ENCODE measurements at places on chromosomes 16 and 17. TPM values are rescaled to one million over a fixed set of nuclear protein-coding genes. Genes with fewer than 3 reads are reported as not detected.

TBX21 gene
- 0.38 TPM for polyA plus RNA-seq

DNA sequence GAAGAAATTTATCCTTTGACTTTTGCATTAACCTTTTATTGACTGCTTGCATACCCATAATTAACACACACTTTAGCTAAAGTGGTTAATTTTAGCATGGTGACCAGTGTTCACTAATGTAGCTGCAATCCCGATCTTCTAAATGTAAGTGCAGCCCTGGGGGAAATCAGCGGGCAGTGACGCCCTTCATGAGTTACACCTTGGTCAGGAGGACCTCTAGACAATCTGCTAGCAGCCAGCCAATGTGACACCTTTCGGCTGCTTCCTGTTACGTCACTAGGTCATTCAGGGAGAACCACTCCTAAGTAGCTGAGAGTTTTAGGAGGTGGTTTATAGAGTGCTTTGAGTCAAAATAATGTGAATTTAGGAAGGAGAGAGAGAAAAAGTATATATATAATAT lies 180.5 kb downstream of the IRX3 start:
- DNase-seq = no peak

GPRC5B gene
- 83.7 TPM for polyA plus RNA-seq

DNA sequence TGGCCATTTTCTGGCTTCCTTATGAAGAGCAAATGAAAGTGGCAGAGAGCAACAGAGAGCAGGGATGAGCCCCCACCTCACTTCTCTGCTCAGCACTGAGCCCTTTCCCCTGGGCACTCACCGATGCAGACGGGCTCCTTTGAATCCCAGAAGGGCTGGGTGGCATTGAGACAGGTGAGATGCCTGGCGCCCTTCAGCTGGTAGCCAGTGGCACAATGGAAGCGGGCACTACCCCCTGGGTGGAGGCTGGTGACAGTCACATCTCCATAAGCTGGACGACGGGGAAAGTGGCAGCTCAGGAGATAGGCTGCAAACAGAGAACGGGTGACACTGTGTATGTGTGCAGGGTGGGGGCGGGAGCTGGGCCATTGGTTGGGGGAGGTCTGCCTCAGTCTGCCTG lies 12.5 kb upstream of the PHF12 start:
- DNase-seq = no peak

DNA sequence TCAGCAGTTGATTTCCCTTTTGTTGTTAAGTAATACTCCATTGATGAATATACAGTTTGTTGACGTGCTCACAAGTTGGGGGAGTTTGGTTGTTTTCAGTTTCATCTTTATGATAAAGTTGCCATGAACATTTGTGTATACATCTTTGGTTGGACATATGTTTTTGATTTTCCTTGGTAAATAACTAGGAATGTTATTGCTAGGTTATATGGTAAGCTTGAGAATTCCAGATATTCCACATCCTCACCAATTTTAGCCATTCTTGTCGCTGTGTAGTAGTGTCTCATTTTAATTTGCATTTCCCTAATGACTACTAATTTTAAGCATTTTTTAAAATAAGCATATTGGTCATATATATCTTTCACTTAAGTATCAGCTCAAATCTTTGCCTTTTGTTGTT lies 55.0 kb upstream of the RASL10B start:
- no peak for DNase-seq

DNA sequence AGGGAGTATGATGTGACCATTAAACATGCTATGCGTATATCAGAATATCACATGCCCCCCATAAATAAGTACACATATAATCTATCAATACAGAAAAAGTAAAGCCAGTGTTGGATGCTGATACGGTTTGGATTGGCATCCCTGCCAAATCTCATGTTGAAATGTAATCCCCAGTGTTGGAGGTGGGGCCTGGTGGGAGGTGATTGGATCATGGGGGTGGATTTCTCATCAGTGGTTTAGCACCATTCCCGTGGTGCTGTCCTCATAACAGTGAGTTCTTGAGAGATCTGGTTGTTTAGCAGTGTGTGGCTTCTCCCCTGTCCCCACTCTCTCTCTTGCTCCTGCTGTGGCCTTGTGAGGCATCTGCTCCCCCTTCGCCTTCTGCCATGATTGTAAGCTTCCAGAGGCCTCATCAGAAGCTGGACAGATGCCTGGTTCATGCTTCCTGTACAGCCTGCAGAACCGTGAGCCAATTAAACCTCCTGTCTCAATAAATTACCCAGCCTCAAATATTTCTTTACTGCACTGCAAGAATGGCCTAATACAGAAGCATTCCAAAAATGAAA lies 88.9 kb downstream of the AATF start:
- no peak for DNase-seq

- DNase-seq = no peak
These were observed 262.9 kb upstream of the SDK2 start for GRCh38 chr17:73906896-73907870.

GRCh38 chr16:85615014-85615851 lies 2.1 kb downstream of the GSE1 start:
- DNase-seq = no peak

GRCh38 chr17:40021451-40021971 lies 6.3 kb downstream of the CSF3 start:
- DNase-seq = no peak

DNA sequence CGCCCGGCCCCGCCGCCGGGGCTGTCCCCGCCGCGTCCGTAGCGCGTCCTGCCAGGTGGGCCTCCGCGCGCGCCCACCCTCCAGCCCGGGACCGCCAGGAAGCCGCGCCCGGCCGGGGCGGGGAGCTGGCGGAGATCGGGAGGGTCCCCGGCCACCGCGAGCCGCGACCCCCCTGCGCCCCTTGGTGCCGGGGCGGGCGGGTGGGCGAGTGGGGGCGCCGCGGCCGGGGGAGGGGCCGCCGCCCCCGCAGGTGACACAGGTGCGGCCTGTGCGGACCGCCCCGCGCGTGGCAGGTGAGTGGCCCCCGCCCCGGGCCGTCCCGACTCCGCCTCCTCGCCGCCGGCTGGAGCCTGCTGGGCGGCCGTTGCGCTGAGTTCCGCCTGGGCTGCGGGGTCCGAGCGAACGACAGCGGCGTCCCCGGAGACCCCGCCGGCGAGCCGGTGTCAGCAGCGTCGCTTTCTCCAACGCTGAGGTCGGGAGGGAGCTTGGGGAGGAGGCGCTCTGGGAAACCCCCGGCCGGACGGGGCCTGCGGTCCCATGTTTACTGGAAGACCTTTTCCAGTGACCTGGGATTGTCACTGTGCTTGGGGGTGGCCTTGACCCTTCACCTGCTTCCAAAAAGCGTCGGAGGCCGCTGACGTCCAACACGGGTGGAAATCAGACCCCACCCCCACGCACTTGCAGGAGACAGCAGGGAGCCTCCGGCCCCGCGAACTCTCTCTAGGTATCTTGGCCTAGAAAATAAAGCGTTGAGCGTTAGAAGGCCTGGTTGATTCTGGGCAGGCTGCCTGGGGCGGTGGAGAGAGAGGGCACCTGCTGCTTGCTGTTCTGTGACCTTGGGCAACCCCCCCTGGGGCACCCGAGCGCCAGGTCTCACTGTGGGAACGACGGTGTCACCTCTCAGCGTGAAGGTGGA lies 542 bp downstream of the KLHL36 start:
- DNase-seq = peak; percentile 25
